ENCODE measurements at places on chromosomes 12 and 14.

GRCh38 chr14:104114421-104115130 lies 23.8 kb upstream of the KIF26A start:
- DNase-seq, result no peak

GRCh38 chr14:64728106-64728505 lies 23.9 kb downstream of the PLEKHG3 start:
- DNase-seq, result no peak

- no peak for DNase-seq
Measured at GRCh38 chr12:47356129-47356700, 276.5 kb upstream of the AMIGO2 start.

DNA sequence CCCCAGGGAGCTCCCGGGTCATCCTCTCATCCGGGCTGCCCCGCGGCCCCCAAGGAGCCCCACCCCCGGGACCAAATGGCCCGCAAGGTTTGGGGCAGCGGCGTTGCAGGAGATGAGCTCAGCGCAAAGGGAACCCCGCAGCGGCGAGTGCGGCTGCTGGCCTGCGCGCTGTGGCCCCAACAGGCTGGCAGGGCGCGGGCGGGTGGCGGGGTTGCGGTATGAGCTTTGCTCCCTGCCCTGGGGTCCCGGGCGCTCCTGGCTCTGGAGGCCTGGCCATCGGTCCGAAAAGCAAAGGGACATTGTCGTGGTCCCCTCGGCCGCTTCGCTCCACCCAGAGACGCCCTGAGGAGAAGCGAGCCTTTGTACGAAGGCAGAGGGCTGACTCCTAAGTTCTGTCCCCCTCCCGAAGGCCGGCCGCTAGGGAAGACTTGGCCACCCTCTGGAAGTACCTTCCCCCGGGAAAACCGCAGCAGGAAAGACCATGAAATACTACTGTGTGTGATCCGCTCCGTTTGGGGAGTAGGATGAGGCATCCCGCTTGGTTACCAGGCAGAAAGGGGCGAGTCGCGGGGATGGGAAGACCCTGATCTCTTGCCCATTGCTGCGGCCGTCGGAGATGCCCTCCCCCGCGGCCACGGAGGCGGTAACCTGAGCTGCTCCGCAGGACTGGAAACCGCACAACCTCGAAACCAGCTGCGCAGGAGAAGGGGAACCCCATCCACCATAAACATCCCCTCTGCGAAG lies 620 bp upstream of the NID2 start:
- no peak for DNase-seq

GRCh38 chr12:113302886-113303640 lies 31.8 kb downstream of the SLC8B1 start:
- no peak for DNase-seq

- DNase-seq, result no peak
Measured at GRCh38 chr14:92914087-92914656, 8.8 kb upstream of the CHGA start.

- DNase-seq, result no peak
Measured at GRCh38 chr12:67414011-67414715, 145.0 kb downstream of the CAND1 start.

GRCh38 chr14:31297112-31297511 lies 89.5 kb upstream of the HECTD1 start:
- DNase-seq, result no peak
